Omental fat pad (tissue), 4 donors: ENCODE measurements at places on chromosomes 12 and 14.

- no peak for DNase-seq
These were observed 59.3 kb downstream of the SLC15A5 start for GRCh38 chr12:16218234-16218633.

DNA sequence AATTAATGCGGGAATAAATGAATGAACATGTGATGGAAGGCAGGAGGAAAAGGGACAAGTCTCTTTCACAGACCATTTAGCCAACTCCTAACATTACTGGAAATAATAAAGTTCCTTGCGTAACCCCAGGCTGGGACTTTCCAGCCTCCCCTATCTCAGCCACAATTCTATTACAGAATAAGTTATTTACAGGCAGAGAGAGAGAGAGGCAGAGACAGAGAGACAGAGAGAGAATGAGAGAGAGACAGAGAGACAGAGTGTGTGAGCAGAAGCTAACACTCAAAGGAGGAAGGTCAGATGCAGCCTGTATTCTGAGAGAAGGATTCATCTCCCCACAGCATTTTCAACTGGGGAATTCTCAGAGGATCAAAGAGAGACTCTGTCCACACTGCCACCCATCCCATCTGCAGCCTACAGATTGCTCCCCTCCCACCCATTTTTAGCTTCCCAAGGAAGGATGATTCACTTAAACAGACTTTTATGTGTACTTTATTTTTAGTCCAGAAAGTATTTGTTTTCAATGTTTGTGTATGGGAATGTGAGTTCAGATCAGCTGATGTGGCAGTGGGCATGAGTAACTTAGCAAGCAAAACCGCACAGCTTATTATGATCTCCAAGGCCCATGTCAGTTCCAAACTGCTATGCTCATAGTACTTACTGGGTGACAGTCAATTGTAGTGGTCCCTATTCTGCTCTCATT, 165.7 kb downstream of the CAND1 start:
- no peak for DNase-seq

DNA sequence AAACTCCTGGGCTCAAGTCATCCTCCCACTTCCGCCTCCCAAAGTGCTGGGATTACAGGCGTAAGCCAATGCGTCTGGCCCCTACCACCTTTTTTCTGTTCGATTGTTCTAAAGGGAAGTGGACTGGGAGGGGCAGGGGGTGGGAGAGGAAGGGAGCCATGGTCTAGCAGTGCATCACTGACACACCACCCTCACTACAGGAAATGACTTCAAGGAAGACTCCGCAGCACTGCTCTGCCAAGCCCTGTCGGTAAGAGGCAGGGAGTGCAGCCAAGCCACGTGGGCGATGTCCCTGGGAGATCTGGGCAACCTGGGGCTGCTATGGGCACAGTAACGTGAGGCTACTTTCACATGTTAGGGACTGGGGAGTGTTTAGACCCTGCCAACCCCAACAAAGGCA, 18.0 kb downstream of the LRRC74A start:
- no peak for DNase-seq

- DNase-seq: no peak
These were observed 2.7 kb upstream of the INHBE start for GRCh38 chr12:57452181-57452936.

DNA sequence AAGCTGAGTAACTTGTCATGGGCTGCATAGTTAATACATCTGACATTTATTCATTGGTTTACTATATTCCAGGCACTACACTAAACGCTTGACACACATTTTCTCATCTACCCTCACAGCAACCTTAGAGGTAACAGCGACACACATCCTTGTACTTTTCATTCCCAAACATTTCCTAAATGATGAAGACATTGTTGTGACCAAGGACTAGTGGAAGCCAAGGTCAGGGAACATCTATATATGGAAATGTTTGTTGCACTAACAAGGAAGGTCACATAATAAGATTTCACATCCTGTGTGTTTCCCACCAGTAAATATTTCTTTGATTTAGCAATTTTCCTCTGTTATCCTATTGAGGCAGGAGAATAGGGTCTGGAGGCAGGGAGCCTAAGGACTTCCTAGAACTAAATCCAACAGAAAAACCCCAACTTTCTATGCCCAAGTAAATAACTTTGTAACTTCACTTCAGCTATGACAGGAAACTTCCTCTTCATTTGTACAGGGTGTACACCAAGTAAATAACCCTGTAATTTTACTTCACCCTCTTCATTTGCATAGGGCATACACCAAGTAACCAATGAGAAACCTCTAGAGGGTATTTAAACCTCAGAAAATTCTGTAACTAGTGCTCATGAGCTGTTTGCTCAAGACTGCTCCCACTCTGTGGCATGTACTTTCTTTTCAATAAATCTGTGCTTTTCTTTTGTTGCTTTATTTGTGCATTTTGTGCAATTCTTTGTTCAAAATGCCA, 48.4 kb downstream of the ZNF641 start:
- no peak for DNase-seq

DNA sequence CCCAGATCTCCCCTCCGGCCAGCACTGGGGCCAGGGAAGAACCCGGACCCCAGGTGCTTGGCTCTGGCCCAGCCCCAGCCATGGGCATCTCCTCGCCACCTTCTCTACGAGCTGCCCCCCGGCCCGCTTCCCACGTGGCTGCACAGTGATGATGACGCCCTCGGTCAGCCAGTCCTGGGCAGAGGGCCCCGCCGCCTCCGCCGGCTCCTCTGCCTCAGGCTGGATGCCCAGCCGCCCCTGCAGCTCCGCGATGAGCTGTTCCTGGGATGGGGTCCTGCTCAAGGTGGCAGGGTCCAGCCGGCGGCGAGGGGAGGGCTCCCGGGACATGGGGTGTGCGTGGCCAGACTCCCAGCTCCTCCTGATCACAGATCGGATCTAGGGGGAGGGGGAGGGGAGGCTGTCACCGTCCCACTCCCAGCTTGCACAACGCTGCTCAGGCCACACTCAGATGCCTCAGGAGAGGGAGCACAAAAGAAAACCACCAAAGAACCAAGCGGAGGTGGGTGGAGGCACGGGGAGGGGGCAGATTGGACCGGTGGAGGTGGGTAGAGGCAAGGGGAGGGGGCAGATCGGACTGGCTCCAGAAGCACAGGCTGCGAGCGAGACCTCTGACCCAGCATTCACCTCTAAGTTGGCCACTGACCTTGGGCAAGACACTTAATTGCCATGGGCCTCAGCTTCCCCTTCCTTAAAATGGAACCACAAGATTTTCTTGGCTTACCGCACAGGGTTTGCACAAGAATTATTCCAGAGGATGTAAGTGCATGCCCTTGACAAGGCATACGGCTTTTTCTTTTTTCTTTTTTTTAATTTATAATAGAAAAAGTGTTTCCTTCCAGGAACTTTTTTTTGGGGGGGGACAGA, 16.1 kb upstream of the RPLP0 start:
- no peak for DNase-seq

DNA sequence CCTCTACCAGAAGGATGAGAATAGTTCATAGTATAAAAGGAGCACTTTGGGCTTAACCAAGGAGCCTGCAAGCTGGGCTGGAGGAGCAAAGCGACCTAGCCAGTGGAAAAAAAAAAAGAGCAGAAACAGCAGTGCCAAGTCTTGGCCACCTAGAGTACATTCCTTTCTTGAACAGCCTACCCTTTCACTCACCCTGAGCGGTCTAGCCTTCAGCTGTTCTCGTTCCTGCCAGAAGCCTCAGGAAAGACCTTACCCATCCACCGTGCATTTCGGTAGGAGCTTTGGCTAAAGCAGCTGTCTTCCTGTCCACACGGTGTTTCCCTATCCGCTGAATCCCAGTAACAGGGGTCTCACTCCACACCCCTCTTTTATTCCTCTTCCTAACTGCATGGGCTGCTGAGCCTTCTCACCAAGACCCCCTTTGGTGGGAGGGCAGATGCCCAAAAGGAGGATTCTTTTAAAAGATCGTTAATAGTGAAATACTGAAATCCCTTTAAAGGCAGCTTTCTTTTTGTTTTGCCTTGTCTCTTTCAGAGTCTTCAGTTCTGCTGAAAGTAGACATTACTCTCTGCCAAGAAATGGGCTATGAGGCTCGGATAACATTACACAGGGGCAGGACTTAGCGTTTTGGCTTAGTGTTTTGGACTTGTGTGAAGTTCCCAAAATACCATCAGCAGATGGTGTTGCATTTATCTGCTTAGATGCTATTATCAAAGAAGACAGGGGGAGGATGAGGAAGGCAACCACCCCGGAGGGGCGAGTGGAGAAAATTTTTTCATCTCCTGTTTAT, 88.5 kb upstream of the METAP2 start:
- no peak for DNase-seq

- DNase-seq: no peak
These were observed 106.1 kb downstream of the PTPN11 start for GRCh38 chr12:112524676-112525425.

GRCh38 chr12:120870415-120870814, 33.7 kb downstream of the SPPL3 start:
- DNase-seq: no peak

- no peak for DNase-seq
These were observed 35.4 kb downstream of the IL31 start for GRCh38 chr12:122138616-122139015.

- no peak for DNase-seq
These were observed 211.7 kb upstream of the PRICKLE1 start for GRCh38 chr12:42801271-42801670.

DNA sequence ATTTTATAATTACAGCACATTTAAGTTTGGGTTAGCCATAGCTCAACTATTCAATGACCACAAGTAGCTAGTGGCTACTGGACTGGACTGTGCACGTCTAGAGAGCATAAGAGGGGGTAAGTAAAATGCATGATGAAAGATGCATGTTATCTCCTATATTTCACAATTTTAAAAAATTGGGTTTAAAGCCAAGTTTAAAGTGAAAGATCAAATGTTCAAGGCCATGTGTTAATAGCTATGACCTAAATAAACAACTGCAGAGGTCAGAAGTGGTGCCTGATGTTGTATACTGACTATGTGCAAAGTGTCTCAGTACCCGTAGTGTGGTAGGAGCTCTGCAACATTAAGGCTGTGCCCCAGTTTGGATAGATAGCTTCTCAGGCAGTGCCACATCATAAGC, 48.2 kb downstream of the BMP4 start:
- DNase-seq: no peak

DNA sequence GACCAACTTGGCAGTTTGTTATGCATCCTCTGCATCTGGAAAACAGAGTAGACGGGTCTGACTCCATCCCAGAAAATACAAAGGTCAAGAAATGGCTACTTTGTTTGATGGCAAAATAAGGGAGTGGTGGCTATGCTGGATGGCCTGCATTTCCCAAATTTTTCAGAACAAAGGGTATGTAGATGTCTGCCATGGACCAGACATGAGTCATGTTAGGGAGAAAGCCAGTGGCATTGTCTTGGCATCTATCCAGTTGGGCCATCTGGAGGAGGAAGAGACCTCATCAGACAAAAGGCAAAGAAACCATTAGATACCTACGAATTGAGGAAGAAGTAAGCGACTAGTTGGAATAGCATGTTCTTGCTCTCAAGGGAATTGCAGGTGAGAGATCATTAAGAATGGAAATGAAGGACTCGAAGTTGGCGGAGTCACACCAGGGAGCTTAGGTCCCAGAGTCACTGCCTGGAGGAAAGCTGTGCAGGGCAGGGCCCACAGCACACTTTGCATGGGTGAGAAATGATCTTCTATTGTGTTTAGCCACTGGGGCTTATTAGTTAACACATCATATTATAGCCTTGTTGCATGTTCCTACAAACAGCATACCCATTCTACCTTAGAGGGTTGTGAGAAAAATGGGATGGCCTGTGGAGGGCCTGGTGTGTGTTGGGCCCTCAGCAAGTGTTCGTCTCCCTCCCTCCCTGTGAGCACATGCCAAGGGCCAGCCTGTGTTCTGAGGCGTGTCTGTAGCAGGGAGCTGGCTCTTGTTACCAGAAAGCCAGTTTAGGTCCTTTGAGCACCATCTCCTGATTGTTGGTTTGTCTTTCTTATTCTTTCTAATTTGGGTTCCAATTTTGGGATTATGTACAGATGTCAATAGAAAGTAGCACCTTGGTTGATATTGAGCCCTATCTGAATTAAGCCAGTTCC, 119.4 kb downstream of the KTN1 start:
- DNase-seq: no peak

DNA sequence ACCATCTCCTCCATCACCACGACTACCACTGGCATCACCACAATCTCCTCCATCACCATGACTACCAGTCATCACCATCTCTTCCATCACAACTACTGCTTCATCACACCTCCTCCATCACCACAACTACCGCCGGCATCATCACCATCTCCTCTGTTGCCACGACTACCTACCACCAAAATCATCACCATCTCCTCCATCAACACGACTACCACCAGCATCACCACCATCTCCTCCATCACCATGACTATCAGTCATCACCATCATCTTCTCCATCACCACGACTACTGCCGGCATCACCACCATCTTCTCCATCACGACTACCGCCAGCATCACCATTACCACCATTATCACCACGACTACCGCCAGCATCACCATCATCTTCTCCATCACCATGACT, 89.5 kb downstream of the RIMBP2 start:
- no peak for DNase-seq

DNA sequence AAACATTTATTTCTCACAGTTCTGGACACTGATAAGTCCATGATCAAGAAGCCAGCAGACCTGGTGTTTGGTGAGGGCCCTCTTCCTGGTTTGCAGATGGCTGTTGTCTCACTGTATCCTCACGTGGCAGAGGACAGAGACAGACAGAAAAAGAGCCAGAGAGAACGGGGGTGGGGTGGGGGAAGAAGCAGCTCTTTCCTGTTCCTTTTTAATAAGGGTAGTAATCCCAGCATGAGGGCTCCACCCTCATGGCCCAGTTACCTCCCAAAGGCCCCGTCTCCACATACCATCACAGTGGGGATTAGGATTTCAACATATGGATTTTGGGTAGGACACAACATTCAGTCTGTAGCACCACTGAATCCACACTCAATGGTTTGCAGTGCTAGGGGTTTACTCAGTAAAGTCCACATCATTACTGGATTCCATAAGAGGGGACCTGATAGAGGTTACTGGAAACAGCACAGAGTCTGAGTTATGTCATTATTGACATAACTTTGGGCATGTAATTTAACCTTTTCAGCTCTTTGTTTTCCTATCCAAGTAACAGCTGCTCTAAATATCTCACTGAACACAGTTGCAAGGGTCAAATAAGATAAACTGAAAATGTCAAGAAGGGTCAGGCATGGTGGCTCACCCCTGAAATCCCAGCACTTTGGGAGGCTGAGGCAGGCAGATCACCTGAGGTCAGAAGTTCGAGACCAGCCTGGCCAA, 53.2 kb downstream of the RPAP3 start:
- DNase-seq: no peak

- no peak for DNase-seq
These were observed 132.9 kb upstream of the DAAM1 start for GRCh38 chr14:59055439-59056045.

GRCh38 chr14:88481794-88482193, 73.0 kb downstream of the PTPN21 start:
- DNase-seq: no peak

DNA sequence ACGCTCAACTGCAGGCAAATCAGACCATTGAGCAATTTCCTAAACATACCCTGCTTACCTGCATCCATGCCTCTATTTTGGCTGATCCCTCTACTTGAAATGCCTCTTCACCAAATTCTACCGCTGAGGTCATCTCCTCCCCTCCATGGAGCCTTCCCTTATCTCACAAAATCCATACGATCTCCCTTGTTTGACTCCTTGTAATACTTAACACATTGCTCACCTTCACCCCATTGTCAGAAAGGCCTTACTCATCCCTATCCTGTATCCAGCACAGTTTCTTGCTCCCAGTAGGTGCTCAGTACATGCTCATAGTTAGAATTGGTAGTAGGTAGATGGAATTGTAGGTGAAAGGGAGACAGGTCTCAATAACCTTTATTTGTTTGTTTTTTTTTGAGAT, 5.4 kb downstream of the DDN start:
- no peak for DNase-seq

- no peak for DNase-seq
These were observed 18.6 kb upstream of the TEAD4 start for GRCh38 chr12:2940564-2940963.

- DNase-seq: no peak
These were observed 13.0 kb downstream of the HPD start for GRCh38 chr12:121845701-121846100.
